NK-92 treated with Interleukin-12 subunit alpha and Interleukin-12 subunit beta, amount 100 ng/mL, for 24 hours (cell line): ENCODE measurements at places on chromosomes 13 and 19.
A peak's percentile ranks its signal among the peaks of the same experiment; 100 is the strongest.

DNA sequence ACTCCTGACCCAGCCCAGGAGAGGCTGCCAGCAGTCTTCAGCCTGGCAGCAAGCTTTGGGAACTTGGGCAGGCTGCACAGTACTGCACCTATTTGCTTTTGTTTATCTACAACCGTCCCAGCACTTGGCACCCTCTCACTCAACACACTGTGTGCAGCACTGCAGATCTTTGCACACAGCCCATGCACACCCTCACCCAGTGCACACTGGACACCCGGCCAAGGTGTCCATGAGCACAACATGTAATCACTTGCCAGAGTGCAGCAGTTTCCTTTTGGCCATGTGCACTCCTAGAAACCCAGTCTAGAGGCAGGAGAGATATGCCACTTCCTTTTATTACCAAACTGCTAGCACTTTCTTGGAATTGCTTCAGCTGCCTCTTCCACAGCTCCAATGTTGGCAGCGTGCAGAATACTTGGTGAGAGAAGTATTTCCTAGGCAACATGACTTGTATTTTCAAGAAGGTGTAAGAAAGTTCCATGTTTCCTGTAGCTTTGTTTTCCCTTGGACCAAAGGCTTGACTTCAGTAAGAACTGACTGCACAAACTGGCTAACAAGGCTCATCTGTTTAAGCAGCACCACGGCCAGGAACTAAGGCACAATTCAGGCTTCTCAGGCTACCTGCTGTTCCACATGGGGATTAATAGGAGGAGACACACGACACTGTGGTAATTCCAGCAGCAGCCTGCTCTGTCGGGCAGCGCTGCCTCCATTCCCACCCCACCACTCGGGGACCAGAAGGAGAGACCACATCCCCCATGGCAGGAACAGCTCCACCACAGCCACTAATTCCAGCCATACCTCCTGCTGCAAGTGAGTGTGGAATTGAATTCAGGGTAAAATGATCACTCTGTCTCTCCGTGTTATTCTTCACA lies 15.3 kb downstream of the ATP7B start:
- DNase-seq, result no peak

GRCh38 chr19:33303791-33304345 lies 1.5 kb upstream of the CEBPA start:
- no peak for DNase-seq

GRCh38 chr13:101454767-101455166 lies 2.3 kb downstream of the ITGBL1 start:
- DNase-seq, result no peak

DNA sequence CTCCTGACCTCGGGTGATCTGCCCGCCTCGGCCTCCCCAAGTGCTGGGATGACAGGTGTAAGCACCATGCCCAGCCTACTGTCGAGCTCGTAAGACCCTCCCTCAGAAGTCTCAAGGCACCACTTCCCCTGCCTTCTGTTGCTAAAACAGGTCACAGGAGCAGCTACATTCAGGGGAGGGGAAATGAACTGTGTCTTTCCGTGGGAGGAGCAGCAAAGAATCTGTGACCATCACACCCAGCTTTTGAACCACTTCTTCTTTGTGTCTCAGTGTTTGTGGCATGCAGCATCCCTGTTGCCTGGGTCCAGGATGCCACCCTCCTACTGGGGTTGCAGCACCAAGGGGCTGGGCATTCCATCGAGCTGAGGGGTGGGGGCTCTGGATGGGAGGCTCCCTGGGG lies 7.7 kb upstream of the CSNK1G2 start:
- DNase-seq, result no peak

DNA sequence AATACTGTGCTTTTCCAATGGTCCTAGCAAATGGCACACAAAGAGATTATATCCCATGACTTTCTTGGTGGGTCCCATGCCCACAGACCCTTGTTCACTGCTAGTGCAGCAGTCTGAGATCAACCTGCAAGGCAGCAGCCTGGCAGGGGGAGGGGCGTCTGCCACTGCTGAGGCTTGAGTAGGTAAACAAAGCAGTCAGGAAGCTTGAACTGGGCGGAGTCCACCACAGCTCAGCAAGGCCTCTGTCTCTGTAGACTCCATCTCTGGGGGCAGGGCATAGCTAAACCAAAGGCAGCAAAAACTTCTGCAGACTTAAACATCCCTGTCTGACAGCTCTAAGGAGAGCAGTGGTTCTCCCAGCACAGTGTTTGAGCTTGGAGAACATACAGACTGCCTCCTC lies 82.9 kb downstream of the ZNF737 start:
- no peak for DNase-seq

DNA sequence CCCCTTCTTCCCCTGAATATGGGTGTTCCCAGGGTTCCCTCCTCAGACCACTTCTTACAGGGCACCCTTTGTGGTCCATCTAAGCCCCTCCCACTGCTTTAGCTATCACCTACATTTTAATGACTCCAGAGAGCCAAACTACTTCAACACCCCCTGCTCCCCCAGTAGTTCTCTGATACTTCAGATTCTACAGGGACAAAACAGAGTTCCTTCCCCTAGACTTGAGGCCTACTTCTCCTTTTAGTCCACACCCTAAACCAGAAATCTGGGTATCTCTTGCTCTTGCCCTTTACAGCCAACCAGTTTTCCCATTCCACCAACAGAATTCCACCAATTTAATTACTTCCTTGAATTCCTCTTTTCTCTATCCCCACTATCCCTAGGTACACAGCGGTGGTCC lies 107.2 kb downstream of the KCNRG start:
- no peak for DNase-seq

DNA sequence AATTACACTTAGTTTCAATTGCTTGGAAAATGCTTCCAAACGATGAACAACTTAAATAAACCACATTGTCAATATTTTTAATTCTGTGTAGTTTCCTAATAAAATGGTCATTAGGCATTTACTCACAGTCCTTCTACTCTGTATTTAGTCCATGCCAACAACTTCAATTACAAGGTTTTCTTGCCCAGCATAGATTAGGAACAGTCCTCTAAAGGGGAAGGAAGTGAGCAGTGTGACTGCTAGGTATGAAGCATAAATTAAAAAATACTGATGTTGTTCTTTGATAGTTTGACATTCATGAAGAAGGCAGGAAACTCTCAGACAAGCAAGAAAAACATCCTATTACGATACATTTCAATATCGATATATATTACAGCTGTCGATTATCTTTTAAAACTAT lies 716.0 kb upstream of the PCDH9 start:
- no peak for DNase-seq

DNA sequence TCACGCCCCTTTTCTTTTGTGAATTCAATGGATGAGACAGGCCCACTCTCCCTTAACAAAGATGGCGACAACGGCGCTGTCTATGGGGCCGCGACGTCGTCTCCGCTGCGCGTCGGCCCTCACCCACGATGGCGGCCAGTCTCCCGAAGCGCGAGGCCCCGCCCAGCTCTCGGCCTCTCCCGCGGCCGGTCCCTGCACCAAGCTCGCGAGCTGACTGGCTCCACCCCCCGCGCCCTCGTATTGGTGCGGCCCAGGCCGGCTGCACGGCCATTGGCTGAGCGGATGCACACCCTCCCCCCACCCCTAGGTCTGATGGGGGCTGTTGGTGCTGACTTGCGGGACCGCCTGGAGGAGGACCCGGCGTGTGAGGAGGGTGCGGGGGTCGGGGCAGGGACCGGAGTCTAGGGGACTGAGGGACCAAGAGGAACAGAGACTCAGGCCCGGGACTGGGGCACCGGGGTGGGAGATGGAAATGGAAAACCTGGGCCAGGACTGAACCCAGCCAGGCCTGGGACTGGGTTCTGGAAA lies 4.8 kb downstream of the SPHK2 start:
- peak; percentile 93 for DNase-seq

DNA sequence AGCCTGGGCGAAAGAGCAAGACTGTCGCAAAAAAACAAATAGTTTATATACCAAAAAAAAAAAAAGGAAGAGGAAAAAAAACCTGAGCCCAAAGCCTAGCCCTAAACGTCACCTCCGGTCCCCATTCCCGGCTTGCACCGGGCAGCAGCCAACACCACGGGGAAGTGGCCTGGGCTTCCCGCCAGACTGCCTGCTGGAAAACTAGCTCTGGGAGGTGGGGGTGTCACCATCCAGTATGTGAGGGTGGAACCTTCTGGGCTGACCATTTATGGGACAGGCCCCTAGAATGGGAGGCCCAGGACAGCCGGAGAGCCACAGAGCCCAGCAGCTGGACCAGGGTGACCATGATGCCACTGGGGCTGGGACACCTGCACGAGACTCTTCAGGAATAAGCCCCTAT lies 37.3 kb downstream of the IL12RB1 start:
- DNase-seq, result no peak

- DNase-seq, result no peak
Observed at GRCh38 chr13:48866249-48866648, 109.5 kb upstream of the FNDC3A start.

DNA sequence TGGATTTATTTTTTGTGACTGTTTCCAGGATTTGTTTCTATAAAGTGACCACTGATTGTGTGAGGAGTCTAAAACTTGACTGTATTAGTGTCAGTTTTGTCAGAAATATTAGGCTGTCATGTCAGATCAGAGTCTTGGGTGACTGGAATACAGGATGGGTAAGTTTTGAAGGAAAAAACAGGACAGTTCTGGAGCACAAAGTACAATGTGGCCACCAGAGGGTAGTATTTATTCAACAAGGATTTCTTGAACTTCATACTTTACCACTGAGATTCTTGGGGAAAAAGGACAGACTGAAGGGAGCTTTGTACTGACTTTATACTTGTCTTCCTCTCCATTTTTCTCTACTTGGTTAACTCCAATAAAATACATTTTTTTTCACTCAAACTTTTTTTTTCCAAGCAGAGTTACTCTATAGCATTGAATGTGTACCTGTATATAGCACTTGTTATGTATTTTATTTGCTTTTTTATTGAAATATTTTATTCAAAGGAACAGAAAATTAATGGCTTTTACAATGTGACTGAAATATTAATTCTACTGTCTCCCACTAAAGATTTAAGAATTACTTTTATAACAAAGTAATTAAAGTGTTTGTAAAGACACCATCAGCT lies 51.1 kb downstream of the LMO7 start:
- DNase-seq, result no peak

DNA sequence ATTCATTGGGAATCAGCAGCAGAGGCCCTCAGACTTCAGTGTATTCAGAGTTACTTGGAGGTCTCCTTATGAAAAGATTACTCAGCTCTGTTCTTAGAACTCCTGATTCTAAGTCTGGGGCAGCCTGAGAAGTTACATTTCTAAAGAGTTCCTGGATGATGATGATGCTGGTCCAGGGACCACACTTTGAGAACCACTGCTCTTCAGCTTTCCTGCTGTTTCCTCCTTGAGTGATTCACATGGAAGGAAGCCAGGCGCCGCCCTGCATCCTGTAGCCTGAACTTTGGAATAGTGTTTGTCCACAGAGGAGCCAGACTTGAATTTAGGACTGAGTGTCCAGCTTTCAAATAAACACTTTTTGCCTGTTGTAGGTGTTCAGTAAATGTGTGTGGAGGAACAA lies 2.9 kb downstream of the CEBPG start:
- DNase-seq, result no peak

DNA sequence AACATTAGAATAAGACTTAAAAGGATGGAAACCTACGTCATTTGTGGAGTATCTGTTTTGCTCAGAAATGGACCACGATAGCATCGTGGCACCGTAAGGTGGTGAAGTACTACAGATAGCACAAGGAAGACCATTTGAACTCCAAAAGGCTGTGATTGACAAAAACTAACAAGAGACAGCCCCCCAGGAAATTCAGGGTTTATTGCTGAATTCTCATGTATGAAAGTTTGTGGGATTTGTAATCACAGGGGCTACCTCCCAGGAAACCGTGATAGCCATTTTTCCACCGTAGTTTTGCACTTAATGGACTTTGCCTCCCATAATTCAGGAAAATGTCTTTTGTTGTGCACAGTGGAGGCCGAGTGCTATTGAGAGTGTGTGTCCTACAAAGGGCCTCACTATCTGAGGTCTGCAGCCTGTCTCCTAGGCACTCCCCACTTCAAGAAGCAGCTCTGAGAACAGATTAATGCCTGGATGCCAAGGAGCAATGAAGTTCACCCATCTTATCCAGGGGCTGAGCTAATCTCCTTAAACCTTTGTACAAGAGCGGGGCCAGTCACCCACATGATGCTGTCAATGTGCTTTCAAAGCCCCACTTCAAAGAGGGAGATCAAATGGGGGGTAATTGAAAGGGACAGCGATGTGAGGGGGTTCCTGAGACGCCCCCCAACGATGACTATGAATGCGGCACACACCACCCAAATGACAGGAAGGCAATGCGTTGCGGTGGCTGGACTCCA lies 182.6 kb downstream of the COL4A1 start:
- no peak for DNase-seq

DNA sequence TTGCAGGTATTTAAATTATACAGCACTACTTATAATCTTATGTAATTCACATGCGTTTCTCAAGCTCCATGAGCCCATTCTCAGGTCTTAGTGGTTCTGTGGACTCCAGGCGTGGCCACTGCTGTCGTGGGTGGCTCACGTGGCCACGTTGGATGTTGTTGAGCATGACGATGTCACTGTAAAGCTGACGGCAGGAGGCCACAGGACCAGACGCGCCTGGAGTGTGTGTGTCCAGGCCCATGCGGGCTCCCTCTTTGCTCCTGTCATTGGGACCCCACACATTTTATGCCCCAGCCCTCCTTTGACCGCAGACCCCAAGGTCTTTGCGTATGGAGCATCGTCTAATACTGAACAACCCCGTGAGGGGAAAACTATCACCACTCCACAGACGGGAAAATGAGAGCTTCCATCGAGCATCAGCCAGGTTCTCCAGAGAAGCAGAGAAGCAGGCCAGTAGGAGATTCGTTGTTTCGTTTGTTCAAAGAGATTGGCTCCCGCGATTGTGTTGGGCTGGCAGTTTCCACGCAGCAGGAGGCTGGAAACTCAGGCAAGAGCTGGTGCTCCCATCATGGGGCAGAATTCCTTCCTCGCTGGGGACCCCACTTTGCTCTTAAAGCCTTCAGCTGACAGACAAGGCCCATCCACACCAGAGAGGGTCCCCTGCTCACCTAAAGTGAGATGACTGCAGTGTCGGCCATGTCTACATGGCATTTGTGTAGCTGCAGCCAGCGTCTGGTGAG lies 129.3 kb upstream of the SPACA7 start:
- no peak for DNase-seq

GRCh38 chr13:51920786-51921185 lies 59.0 kb downstream of the CCDC70 start:
- DNase-seq, result no peak

- DNase-seq, result no peak
Observed at GRCh38 chr13:46367617-46368327, 19.3 kb downstream of the RUBCNL start.

GRCh38 chr13:41944229-41944628 lies 16.7 kb downstream of the VWA8 start:
- DNase-seq, result no peak

GRCh38 chr13:102198418-102199311 lies 203.2 kb downstream of the FGF14 start:
- no peak for DNase-seq

DNA sequence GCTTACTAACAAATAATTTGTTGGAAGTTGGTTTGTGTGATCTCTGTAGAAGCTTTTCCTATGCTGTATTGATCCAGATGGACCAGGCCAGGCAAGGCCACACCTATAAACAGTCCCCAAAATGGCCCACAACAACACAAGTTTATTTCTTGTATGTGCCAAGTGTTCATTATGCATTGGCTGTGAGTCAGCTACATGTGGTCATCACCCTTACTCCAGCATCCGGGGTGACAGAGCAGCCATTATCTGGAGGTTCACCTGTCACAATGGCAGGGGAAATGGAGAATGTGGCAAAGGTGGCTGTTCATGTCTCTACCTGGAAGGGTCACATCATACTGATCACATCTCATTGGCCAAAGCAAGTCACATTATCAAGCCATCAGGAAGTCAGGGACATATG lies 164.3 kb downstream of the DCT start:
- no peak for DNase-seq
